Motor neuron (in vitro differentiated cells): ENCODE measurements at places on chromosomes 2 and 18. TPM values are rescaled to one million over a fixed set of nuclear protein-coding genes. Genes with fewer than 3 reads are reported as not detected.

DNA sequence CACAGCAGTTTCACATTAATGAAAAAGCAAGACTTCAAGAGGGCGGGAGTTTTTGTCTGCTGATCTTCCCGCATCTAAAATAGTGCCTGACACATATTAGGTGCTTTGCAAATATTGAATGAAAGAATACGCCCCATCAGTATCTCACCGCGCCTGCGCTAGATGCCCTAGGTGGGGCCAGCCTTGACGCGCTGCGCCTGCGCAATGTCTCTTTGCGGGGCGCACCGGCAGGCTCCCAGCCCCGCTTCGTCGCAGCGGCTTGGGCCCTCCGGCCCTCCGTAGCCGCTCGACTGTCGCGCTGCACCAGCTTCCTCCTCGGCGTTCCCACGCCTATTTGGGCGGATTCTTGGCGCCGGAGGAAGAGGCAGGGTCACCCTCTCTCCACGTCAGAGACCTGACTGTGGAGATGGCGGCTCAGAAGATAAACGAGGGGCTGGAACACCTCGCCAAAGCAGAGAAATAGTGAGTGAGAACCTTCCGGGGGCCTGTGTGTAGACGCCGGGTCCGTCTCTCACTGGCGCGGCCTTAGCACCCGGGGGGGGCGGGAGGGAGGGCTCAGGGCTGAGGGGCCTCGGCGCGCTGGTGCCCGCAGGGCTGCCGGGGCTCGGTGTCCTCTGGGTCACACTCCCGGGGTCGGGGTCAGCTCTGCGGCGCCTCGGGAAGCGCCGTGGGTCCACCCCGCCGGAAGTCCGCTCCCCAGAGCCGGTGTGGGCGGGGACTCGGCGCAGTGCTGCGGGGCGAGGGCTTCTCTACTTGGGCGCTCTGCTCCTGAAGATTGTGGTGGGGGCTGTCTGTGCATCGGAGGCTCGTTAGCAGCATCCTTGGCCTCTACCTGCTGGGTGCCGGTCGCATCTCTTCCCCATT lies at the start of gene NAPG:
Gene NAPG, plus strand, starts transcription at position 331 of the 864 bp plus-strand sequence. Its CDS starts 76 bp downstream, at position 407.
- peak; percentile 88 for ATAC-seq

DNA sequence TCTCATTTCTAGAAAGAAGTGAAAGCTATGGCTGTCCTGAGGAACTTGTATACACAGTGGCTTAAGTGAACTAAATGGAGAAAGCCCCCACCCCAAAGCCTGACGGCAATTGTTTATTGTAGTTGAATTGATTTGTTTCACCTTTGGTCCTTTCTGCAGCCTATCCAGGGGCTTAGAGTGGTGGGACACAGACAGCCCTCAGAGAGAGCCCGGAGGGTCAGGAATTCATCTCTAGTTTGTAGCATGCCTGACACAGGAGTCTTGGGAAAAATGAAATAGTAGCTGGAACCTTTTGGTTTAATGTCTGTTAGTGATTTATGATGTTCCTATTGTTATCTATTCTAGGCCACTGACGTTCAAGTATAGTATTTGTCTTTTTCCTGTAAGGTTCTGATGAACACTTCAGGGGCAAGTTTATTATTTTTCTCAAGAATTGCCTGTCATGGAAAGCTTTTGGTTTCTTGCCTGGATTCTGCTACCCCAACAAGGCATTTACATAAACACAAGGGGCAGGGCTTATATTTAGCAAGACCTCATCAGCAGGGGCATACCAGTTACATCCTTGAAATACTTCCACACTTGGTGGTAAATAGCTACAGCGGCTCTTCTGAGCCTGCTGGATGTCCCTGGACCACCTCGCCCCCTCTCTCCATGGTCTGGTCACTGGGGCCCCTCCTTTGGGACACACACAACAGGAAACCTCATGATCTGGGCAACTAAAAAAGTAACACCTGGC lies 44.4 kb downstream of the KCNE4 start:
- peak; percentile 60 for ATAC-seq

DNA sequence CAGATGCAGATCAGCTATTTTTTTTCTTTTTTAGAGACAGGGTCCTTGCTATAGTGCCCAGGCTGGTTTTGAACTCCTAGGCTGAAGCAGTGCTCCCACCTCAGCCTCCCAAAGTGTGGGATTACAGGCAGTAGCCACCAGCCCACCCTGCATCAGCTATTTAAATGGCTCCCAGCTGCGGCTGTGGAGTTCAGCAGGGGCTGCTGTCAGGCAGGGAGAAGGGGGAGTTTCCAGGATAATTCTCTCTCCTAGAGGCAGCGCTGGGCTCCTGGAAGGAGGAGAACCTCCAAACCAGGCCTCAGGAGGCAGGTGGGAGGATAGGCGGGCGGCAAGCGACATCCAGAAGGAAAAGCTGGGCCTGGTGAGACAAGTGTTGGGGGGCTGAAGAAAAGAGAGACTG lies 65.7 kb downstream of the ACTR2 start:
- ATAC-seq: no peak

GRCh38 chr2:206955253-206955652 lies 15.9 kb downstream of the CPO start:
- ATAC-seq: no peak

DNA sequence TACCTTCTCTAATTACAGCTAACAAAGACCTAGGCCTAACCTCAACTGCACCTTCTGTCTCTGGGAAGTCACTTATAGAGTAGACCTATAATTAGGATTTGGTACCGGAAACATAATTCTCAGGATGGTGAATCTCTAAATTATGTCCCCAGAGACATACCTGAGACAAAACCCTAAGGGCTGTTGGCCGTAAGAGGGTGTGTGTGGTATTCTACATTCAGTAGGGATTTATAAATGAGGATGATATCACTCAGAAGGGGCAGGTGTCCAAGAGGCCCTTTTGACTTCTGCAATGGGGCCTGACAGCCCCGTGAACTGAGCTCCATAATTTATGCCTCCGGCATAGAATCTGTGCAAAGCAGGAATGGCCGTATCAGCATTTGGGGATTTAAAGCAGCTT lies 13.5 kb upstream of the DARS1 start:
- peak; percentile 31 for ATAC-seq

DNA sequence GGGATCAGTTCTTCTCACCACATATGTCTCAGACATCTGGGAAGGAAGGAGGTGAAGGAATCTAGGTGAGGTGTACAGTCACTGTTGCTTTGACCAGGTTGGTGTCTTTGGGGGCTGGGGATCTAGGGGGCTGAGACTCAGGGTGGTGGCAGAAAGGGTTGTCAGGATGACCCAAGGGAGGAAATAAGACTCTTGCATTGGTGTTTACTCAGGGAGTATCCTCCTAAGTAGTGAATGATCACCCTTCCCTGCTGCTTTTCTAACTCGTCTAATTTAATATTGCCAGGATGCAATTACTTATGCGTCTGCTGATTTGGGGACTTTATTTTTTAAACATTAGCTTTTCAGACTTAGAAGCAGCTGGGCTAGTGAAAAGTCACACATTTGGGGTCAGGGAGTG lies 127.8 kb upstream of the SIX3 start:
- ATAC-seq: no peak

- ATAC-seq: no peak
These were observed 243.8 kb upstream of the LRATD1 start for GRCh38 chr2:14388724-14389123.

GRCh38 chr2:218997731-218998130 lies 4.5 kb upstream of the CRYBA2 start:
- ATAC-seq: no peak

DNA sequence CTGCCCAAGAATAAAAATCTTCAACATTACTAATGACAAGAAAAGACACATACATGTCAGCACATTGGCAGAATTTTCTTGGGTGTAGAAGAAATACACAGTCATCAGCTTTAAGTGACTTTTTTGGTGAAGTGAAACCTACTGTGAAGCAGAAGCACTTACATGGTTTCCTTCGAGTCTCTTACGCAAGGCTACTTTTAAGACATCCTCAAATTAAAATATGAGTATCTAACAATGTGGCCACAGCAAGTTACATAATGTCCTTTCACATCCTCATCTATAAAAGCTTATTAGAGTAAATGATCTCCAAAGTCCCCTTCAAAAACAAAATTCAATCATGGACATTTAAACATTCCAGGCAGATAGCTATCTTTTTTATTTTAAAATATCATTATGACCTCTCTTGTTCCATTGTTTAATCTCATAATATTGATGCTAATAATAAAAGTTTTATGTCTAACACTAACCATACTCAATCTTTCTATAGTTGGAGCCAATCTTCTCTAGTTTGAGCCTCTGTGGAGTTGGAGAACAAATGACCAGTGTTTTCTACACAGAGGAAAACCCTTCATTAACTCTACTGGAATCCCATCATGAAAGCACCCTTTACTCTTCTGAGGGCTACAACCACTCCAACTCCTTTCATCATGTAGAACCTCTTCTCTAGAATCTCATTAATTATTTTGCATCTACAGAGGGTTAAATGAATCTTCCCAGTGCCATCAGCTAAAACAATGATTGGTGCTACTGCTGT lies 182.2 kb upstream of the ZFP36L2 start:
- no peak for ATAC-seq

DNA sequence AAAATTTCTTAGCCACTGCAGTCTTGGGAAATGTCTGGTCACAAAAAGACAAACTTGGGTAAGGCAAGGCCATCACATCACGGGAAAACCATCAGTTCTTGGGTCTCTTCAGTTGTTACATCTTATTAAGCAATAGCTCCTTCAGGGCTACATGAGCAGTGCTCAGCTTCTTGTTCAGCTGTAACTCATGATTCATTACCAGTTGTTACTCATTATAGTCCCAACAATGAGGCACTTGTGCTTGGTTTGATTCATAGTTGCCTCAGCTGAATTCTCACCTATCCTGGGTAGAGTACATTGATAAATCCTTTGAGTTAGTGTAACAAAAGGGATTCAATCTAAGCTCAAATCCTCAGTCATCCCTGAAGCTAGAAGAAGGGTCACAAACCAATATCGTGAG lies 102.4 kb upstream of the DCC start:
- peak; percentile 86 for ATAC-seq

DNA sequence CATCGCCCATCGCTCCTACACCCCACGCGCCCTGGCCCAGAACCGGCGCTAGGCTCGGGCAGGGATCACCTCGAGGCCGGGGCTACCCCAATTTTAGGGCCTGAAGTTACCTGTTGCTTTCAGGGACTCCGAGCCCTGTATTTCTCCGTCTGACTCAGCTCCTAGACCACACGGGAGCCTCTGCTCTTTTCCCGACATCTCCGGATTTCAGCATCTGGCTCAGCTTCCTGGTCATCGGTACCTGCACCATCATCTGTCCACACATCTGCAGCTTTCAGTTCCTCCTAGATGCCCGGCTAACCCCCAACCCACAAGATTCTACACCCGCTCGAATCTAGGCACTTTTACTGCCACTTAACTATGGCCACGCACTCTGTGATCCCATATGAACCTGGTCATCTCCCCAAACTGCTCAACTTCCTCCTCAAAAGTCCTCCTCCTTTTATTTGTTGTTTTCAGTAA lies 12.1 kb upstream of the HMSD start:
- no peak for ATAC-seq

- ATAC-seq: no peak
These were observed 806.8 kb downstream of the PLCL1 start for GRCh38 chr2:198611201-198611600.

DNA sequence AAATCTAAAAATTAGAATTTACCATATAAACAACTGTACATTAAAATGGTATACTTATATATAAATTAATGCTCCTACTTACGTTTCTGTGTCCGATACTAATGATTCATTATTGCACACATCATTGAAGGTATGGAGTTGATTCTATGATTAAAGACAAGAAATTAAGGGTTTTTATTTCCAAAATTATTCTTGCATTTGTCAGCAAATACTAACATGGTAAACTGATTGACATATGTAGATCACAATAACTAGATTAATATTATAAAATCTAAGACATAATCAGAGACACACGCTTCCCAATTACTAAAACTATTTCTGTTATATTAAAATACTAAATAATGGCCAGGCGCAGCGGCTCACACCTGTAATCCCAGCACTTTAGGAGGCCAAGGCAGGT lies 92.6 kb downstream of the USP34 start:
- no peak for ATAC-seq

DNA sequence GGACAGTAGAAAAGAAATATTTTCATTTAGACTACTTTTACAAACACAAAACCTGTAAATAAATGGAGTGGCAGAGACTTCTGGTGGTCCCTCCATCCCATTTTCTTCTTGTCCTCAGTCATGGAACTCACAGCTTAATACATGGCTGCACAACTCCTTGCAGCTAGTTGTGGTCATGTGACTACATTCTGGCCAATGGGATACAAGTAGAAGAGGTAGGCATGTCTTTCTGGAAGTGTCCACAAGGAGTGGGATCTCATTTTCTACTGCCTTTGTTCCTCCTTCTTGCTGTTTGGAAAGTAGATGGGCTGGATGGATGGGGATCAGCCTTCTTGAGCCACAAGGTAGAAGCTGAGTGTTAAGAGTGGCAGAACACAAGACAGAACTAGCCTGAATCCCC lies 555.8 kb downstream of the SATB2 start:
- ATAC-seq: no peak

GRCh38 chr2:30580391-30580790 lies 133.3 kb downstream of the LCLAT1 start:
- ATAC-seq: peak; percentile 87

GRCh38 chr18:62621546-62621945 lies 93.8 kb upstream of the PHLPP1 start:
- ATAC-seq: no peak

DNA sequence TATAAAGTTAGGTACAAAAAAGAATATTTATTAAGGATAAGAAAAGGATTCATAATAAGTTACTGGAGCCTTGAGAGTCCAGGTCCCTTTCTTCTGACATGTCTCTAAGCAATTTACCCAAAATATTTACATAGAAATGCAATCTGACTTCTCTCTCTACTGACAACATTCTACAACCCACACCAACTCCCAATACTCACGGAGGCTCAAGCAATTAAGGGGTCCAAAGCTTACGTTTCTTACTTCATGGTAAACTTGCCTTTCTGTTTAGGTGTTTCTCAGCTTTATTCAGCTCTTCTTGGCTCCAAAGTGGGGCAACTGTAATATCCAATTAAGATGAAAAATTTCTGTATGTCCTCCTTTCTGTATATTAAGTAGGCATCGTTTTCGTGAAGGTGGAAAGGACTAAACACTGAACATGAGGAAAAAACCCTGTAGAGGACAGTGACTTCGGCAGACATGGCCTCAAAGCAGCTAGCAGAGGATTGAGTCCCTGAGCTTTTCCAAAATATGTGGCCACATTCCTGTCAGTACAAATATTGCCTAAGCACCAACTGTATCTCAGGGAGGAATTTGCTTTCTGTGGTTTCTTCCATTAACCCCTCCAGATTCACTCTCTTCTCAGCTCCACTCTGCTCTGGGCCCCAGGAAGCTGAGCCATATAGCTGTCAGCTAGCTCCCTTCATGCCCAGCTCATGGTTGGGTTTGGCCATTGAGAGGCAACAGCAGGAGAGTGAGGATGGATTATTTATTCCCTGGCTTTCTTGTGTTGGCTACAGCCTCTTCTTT lies 67.9 kb upstream of the GLS start:
- no peak for ATAC-seq

- ATAC-seq: no peak
These were observed 25.3 kb upstream of the SERTAD2 start for GRCh38 chr2:64678771-64679590.

The ASB3 gene
- 14.2 and 16.0 TPM in 2 replicates for total RNA-seq

The ACADL gene
- total RNA-seq: 1.4 and 2.1 TPM in 2 replicates

The NEU4 gene
- total RNA-seq: 0.56 and 0.64 TPM in 2 replicates

The REG3G gene
- 0.66 and 3.3 TPM in 2 replicates for total RNA-seq

The PRKAG3 gene
- total RNA-seq: 0.07 TPM in 1 of 2 replicates, not detected in the other

The RGPD4 gene
- total RNA-seq: 0.05 and 0.13 TPM in 2 replicates

The CTLA4 gene
- not detected in 2 replicates for total RNA-seq

The PLCL1 gene
- 7.0 and 7.7 TPM in 2 replicates for total RNA-seq

The ARHGEF4 gene
- 8.3 and 9.1 TPM in 2 replicates for total RNA-seq

The KRTCAP3 gene
- 3.1 and 3.2 TPM in 2 replicates for total RNA-seq

The PLGLB2 gene
- 2.3 and 2.5 TPM in 2 replicates for total RNA-seq

The HSPE1 gene
- total RNA-seq: 339 and 365 TPM in 2 replicates

The CTDP1 gene
- total RNA-seq: 20.5 and 23.5 TPM in 2 replicates
